ENCODE measurements at places on chromosomes 12 and 14.
A peak's percentile ranks its signal among the peaks of the same experiment; 100 is the strongest.

GRCh38 chr14:32597771-32598170 lies 268.7 kb downstream of the AKAP6 start:
- DNase-seq, result no peak

- DNase-seq, result no peak
Observed at GRCh38 chr12:124537525-124538193, 29.8 kb downstream of the NCOR2 start.

DNA sequence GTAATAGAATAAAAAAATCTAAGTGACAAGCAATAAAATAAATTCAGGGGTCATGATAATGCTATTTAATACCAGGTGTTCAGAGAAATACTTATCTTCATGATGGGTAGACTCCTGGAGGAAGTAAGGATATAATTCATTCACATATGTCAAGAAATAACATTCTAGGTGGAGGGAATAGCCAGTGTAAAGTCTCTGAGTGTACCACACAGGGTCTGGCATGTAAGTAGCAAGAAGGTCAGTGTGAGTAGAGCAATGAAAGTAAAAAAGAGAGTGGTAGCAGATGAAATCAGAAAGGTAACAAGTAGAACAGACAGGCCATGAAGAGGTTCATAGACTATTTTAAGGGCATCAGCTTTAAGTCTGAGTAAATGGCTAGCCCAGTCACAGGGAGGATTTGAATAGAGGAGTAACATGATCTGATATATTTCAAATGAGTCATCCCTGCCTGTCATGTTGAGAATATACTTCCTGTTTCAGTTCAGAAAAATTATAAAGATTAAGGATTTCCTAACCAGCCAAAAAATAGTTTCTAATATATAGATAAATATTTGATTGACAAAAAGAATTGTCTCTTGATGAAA lies 519.9 kb downstream of the C12orf50 start:
- no peak for DNase-seq

DNA sequence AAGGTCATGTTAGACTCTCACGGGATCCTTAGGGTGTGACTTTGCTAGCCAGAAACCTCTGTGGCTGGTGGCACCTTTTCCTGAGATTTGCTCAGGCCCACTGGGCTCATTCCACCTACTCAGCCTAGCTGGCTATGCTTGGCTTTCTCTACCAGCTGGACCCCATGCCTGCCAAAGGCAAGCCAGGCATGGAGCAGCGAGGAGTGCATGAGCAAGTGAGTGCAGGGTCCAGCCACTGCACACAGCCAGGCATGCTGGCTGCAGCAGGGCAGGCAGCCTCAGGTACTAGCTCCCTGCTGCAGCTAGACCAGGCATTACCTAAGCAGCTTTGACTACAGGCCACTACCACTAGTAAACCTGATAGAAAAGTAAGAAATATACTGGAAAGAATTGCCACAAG lies 29.7 kb upstream of the PAPLN start:
- no peak for DNase-seq

DNA sequence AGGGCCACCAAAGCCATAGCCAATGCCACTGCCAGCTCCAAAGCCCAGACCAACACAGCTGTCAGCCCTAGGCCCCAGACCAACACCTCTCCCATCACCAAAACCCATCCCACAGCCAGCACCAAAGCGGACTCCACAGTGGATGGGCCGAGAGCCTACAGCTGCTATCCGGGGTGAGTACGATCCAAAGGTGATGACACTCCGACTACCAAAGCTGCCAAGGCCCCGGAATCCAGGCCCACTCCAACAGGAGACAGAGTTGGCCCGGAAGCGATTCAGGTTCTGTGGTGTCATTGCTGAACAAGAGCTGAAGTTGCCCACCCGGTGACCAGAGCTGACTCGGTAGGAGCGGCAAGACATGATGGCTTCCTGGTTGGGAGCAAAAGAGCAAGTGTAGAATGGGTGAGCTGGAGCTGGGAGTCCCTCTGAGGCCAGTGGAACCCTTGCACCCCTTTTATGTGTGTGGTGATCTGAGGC lies at the start of gene KRT84:
TSS of gene KRT84 (minus strand) at position 427 of the 477 bp plus-strand sequence. CDS start at position 360, 67 bp downstream.
- DNase-seq, result no peak

GRCh38 chr12:107478881-107479280 lies 206.7 kb upstream of the PWP1 start:
- no peak for DNase-seq

GRCh38 chr12:123490089-123490488 lies 32.1 kb downstream of the SNRNP35 start:
- DNase-seq, result no peak

DNA sequence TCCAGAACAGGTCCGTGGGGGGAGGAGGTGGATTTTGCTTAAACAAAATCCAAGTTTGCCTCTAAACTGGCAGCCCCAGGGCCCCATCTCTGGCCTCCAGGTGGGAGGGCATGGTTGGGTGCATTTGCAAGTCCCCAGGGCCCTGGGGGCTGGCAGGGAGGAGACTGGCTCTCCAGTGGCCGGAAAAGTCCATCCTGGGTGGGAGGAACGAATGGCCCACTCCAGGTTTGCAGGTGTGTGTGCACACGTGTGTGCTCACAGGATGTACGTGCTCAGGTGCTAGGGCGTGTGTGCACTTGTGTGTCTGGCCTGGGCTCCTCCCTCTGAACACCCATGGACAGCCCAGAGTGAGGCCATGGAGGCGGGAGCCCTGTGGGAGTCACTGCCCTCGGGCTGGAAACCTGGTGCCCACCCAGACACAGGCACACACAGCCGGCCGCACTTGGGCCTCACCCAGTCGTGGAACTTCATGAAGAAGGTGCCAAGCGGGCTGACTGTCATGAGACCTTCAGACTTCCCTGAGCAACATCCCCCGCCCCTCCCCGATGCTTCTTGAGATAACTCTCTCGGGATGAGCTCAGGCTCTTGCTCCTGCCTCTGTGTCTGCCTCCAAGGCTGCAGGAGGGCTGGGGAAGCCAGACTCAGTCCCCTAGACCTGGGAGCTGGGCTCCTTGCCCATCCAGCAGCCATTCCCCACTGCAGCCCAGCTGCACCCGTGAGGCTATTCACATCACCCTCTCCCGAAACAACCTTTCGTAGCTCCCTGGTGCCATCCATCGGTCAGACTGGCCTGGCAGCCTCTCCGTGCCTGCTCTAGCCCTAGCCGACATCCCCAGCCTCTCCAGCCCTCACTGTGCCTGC lies 9.4 kb downstream of the AHNAK2 start:
- peak; percentile 61 for DNase-seq

- no peak for DNase-seq
Observed at GRCh38 chr14:35252451-35252868, 39.7 kb upstream of the PSMA6 start.

Measured in NCI-H526 treated with DMSO at 0.1 percent for 48 hours (cell line).